ENCODE measurements at places on chromosomes 7 and 10.

GRCh38 chr7:85498031-85498430, 311.2 kb upstream of the SEMA3D start:
- H3K27ac ChIP-seq: no peak overlapping the region
- H3K36me3 ChIP-seq: no peaks in the 10 kb centered on the region
- H3K4me3 ChIP-seq: no peak overlapping the region
- H3K27me3 ChIP-seq: no peaks in the 10 kb centered on the region
- H3K4me1 ChIP-seq: no peaks in the 10 kb centered on the region

GRCh38 chr7:154919344-154920225, 83.3 kb downstream of the PAXIP1 start:
- H3K4me3 ChIP-seq: no peak overlapping the region
- no peaks in the 10 kb centered on the region for H3K27me3 ChIP-seq
- no peak for DNase-seq
- no peaks in the 10 kb centered on the region for H3K4me1 ChIP-seq
- no peak overlapping the region for H3K27ac ChIP-seq
- H3K36me3 ChIP-seq: no peaks in the 10 kb centered on the region

DNA sequence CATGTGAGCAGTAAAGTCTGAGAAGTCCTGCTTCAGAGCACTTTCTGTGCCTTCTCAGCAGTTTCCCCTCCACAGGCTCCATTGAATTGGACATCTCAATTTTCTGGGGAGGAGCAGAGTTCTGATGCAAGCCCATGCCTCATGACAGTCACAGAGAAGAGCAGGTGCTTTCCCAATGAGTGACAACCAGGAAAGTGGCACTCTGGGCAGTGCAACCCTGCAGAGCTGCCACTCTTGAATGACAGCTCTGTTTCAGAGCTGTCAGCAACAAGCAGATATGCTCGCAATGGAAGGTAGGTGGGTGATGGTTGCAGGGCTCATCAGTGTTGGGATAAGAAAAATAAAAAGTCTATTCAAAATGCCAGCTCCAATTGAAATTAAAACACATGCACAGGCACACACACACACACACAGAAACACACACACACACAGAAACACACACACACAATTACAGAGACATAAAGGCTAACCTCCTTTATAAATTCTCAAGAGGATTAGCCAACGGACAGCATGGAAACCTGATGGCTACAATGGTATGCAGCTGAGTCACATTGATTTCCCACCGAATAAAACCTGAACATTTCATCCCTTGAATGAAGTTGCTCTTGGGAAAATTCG, 50.5 kb downstream of the C10orf67 start:
- no peaks in the 10 kb centered on the region for H3K36me3 ChIP-seq
- H3K4me1 ChIP-seq: no peaks in the 10 kb centered on the region
- H3K4me3 ChIP-seq: no peak overlapping the region
- no peaks in the 10 kb centered on the region for H3K27me3 ChIP-seq

DNA sequence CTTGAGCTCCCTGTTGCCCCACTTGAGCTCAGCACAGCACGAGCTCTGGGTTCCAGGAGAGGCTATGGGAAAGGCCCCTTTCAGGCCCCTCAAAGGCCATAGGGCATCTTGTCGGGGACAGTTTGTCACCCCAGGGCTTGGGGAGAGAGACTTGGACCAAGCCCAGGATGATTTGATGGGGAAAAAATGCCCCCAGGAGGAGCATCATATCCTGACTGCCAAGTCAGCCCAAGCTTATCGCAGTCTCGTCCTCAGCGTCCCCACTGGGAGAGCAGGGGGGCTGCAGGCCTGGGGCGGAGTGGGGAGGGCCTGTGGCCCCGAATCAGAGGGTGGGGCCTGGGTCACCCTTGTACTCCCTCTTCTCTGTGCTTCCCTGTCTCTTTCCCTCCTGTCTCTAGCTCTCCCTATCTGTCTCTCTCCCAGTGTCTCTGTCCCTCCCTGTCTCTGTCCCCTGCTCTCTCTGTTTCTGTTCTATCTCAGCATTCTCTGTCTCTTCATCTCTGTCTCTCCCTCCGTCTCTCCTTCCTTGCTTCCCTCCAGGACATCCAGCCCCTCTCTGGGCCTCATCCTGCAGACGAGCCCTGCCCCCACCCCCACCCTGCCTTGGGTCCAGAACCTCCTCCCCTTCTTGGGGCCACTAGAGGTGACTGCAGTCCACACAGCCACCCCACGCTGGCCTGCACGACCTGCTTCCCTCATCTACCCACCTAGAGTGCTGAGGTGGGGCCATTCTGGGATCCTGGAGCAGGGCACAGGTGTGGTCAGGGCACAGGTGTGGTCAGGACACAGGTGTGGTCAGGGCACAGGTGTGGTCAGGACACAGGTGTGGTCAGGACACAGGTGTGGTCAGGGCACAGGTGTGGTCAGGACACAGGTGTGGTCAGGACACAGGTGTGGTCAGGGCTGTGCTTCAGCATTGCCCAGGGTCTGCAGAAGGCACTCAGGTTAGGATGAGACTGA, 17.3 kb upstream of the GRIFIN start:
- H3K4me3 ChIP-seq: no peak overlapping the region
- H3K27ac ChIP-seq: no peak overlapping the region
- H3K36me3 ChIP-seq: no peaks in the 10 kb centered on the region
- DNase-seq: peak; percentile 48
- H3K4me1 ChIP-seq: peaks cover 35% of the 10 kb centered on the region

DNA sequence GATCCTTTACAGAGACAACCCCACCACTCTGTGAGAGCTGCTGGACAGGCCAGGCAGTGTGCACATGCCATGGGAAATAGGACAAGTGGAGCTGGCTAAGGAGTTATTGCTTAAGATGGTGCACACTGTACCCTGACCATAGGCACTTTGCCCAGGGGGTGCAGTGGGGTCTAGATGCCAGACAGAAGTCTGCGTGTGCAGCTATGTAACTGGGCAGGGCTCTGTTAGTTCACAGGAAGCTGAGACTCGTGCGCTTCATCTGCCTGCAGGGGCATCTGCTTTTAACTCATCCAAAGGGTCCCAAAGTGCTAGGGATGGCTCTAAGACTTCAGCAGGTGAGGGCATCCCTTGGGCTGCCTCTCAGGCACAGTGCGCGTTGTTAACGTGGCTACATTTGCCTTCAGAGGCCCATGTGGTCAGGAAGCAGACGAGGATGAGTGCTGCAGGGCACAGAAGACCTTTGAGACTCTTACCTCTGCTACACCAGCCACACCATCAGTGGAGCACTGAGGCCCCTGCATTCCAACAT, 77.7 kb upstream of the GPR26 start:
- H3K27ac ChIP-seq: no peak overlapping the region
- no peaks in the 10 kb centered on the region for H3K36me3 ChIP-seq
- no peak overlapping the region for H3K4me3 ChIP-seq

DNA sequence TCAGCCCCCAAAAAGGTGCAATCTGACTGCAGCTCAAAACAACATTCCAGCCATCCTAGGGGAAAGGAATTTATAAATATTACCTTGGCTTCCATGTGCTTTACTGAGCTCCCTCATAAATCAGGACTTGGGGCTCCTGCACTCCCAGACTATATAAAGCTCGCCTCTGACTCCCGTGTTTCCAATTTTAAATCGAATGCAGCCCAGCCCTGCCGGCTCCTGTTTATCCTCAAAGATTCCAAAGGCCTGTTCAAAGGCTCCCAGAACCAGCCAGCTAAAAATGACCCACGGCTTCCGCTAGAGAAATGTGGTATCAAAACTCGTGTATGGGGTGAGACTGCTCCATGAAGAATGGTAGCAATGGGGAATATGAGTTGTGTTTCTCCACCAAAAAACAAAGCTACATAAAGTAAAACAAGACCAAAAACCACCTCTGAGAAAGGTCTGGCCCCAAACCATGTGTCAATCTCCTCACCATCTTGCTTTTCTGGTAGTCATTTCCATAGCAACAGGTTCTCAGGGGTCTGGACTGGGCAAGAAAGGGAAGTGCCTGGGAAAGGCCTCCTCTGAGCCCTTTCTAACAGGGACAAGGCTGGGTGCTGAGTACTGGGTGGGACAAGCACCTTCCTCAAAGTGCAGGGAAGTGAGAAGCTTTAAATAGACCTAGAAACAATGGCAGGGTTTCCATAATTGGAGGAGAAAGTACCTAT, 5.1 kb downstream of the CALML3 start:
- H3K4me1 ChIP-seq: no peaks in the 10 kb centered on the region
- H3K27ac ChIP-seq: no peak overlapping the region
- H3K36me3 ChIP-seq: no peaks in the 10 kb centered on the region

Data from upper lobe of left lung (tissue), 6 donors.